ENCODE measurements at places on chromosomes 2 and 18.

GRCh38 chr2:101311696-101312017, 3.2 kb upstream of the RNF149 start:
- no peak for DNase-seq

DNA sequence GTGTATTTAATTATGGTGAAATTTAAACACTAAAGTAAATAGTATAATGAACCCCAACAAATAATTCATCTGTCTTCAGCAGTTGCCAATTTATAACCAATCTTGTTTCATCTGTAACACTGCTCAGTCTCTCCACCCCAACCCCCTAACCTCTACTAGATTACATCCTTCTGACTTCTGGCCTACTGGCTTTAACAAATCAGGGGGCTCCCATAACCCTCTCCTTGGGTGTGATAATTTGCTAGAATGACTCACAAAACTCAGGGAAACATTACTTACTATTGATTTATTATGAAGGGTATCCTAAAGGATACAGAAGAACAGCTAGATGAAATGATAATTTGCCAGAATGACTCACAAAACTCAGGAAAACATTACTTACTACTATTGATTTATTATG, 50.7 kb downstream of the PIK3C3 start:
- no peak for DNase-seq

DNA sequence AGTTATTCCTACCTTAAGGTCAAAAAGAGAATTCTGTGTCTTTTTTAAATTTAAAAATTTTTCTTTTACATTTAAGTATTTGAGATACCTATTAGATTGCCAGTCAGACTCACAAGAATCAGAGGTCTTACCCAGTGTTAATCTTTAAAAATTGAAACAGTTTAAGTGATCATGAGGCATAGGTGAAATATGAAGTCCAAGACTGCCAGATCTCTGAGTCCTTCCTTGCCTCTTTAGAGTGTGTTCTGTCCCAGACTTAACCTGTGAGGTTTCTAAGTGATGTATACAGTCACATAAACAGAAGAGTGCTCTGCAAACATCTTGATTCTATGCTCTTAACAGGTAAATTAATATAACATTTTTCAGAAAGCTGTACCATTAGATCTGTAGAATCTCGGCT, 40.6 kb downstream of the ACTR3 start:
- no peak for DNase-seq

DNA sequence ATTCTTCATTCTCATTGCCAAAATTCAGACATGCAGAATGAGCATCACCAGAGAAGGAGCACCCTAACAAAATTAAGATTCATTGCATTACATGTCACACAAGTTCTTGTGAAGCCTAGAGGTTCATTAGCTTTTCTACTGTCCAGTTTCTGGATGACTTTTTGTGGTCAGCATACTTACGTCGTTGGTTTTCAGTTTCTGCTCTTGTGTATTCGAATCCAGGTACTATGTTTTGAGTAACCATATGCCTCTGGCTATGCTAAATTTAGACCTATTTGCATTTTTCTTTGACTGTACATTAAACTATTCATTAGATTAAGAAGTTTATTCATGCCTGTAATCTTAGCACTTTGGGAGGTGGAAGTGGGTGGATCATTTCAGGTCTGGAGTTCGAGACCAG, 251.3 kb downstream of the PARD3B start:
- no peak for DNase-seq

DNA sequence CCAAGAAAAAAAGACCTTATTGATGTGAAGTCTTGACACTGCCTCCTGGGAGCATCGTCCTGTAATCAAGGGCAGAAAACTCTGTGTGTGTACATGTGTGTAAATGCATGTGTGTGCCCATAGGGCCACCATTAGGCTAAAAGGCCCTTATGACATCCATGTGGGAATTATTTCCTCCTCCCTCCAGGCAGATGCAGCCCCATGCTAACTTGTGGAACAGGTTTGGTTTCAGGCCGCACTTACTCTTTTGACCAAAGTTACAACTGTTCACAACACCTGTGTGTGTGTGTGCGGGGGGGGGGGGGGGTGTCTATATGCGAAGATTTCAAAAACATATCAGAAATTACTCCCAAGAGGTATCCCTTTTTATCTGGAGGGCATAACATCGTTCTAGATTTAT, 87.4 kb upstream of the SLC14A2 start:
- no peak for DNase-seq

- no peak for DNase-seq
Observed at GRCh38 chr2:34143149-34143548, 544.0 kb upstream of the FAM98A start.

- DNase-seq = no peak
Observed at GRCh38 chr2:231489990-231490389, 25.7 kb upstream of the NCL start.

GRCh38 chr18:48997985-48998831, 47.4 kb upstream of the SMAD7 start:
- DNase-seq = no peak

GRCh38 chr18:69261406-69261805, 139.3 kb upstream of the DOK6 start:
- no peak for DNase-seq

GRCh38 chr2:217636991-217637561, 365.7 kb downstream of the TNS1 start:
- DNase-seq = no peak
